ENCODE measurements at places on chromosomes 7 and 10.

DNA sequence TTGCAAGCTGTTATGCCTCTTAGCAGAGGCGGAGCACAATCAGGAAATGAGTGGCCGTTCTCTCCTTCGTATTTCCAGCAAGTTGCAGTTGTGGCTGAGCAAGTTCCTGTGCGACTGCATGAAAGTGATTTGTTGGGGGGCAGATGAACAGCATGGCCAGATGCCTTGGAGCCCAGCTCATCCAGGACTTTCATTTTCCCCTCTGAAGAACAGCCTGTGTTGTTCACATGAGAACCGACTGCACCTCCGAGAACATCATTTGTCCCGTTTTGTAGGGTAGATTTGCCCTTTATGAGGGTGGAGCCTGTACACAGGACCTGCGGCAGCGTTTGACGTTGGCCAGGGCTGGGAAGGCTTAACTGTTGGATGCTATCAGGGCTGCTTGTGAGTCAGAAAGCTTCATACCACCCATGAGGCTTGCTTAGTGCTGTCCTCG, 4.4 kb downstream of the BAG3 start:
- peak overlapping the region; percentile 100 for H3K27ac ChIP-seq
- H3K27me3 ChIP-seq: no peaks in the 10 kb centered on the region
- peak; percentile 95 for DNase-seq
- H3K4me3 ChIP-seq: peak overlapping the region; percentile 96

DNA sequence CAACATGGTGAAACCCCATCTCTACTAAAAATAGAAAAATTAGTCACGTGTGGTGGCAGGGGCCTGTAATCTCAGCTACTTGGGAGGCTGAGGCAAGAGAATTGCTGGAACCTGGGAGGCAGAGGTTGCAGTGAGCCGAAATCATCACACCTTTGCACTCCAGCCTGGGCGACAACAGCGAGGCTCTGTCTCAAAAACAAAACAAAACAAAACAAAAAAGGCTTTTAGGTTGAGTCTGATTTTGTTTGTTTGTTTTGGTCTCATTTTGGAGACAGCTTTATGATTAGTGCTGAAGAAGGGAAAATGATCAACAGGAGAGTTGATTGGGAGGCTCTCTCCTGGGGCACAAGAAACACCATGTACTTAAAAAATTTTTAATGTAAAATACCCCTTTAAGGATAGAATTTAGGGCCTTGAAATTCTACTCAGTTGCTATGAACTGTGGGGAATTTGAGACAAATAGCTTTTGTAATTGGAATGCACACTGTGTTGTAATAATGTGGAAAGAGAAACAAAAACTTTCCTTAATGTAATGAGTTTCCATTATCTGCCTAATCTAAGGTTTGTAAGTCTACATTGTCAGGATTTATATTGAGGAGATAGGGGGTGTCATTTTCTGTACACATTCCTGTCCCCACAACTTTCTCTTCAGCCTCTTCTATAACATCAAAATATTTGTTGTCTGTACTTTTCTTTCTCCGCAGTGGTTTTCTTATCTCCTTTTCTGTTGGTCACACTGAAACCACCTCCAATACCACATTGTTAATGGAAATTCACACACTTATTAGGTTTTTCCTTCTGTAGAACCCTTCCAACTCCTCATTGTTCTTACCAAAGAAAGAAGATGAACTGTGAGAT, 41.3 kb downstream of the ARID5B start:
- H3K27me3 ChIP-seq: no peaks in the 10 kb centered on the region
- H3K27ac ChIP-seq: peak overlapping the region; percentile 82
- no peak overlapping the region for H3K4me3 ChIP-seq
- DNase-seq: no peak
- H3K36me3 ChIP-seq: no peaks in the 10 kb centered on the region
- H3K4me1 ChIP-seq: no peaks in the 10 kb centered on the region

DNA sequence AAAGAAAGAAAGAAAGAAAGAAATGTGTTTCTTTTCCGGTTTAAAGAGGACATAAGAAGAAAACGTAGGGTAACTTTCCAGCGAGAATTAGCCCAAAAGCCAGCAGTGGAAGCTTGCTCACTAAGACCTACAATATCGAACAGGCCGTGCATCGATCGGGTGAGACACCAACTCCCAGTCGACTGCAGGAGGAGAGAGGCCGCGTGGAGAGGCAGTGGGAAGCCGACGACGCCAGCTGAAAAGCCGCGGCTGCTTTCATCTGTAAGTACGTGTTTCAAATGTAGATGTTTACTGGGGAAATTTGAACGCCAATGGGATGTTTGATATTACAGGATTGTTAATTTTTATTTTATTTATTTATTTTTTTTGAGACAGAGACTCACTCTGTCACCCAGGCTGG, 28.6 kb upstream of the GIMAP8 start:
- no peaks in the 10 kb centered on the region for H3K36me3 ChIP-seq
- DNase-seq: peak; percentile 54
- H3K27ac ChIP-seq: no peak overlapping the region
- peaks cover 4% of the 10 kb centered on the region for H3K4me1 ChIP-seq
- H3K4me3 ChIP-seq: no peak overlapping the region

DNA sequence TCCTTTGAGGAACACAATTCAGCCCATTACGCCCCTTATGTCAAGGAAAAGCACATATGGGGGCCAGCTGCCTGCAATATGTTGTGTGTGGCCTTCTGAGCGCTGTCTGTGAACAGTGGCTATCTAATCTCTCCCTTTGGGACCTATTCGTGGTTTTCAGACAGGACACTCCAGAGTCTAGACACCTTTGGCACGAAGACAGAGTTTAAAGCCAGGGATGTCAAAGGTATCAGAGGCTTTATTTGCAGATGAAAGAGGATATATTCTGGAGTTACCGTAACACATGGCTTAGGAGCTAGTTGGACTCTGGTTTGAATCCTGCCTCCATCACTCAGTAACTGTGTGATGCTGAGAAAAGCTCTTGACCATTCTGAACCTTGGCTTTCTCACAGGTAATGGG, 14.8 kb upstream of the EEPD1 start:
- no peak overlapping the region for H3K27ac ChIP-seq
- no peaks in the 10 kb centered on the region for H3K4me1 ChIP-seq
- no peaks in the 10 kb centered on the region for H3K27me3 ChIP-seq
- no peaks in the 10 kb centered on the region for H3K36me3 ChIP-seq
- DNase-seq: no peak

GRCh38 chr10:73876971-73877370, 2.6 kb upstream of the CAMK2G start:
- no peak for DNase-seq
- no peak overlapping the region for H3K4me3 ChIP-seq
- no peaks in the 10 kb centered on the region for H3K36me3 ChIP-seq

DNA sequence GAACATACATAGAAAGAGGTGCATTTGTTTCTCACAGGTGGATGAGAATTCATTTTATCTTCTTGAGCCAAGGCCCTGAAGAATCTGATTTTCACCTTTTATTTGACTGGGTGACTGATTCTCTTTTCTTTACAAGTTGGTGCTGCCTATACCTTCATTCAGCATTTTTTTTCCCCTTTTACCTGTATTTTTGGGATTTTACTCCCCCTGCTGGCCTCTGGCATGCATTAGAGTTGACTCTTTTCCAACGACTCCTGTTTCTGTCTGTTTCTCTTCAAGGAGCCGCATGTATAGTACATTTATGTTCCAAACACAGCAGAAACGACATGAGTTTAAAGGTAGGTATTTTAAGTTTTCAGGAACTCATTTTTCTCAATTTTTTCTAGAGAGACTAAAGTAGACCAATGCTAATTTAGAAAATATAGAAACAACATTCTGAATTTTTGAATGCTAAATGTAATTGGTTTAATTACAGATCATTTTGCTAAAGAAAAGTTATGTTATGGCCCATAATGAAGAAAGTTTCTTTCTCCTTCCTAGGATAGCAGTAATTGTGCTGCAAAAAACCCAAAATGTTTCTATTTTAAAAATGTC, 149.8 kb upstream of the HDAC9 start:
- no peaks in the 10 kb centered on the region for H3K27me3 ChIP-seq
- H3K4me3 ChIP-seq: no peak overlapping the region
- no peak for DNase-seq
- no peak overlapping the region for H3K27ac ChIP-seq
- no peaks in the 10 kb centered on the region for H3K36me3 ChIP-seq

DNA sequence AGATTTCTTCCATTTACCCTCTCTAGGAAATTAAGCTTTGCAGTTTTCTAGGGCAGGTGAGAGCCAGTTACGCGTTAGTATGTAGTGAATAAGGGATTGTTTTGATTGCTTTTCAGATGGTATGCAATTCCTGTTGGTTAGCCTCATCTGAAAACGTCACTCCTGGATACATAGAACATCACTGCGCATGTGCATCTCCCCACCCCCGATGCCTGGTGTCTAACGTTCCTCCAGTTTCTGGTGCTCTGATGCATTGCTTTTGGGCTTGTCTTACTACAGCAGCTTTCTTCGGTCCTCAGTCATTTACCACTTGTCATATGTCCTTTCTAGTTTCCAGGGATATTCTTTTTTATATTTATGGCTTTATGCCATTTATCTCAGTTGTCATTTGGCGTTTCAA, 22.5 kb downstream of the MLLT10 start:
- H3K36me3 ChIP-seq: no peaks in the 10 kb centered on the region
- no peak overlapping the region for H3K4me3 ChIP-seq
- H3K27me3 ChIP-seq: no peaks in the 10 kb centered on the region
- no peak for DNase-seq

- H3K4me3 ChIP-seq: no peak overlapping the region
- H3K4me1 ChIP-seq: no peaks in the 10 kb centered on the region
- H3K27me3 ChIP-seq: no peaks in the 10 kb centered on the region
- H3K27ac ChIP-seq: no peak overlapping the region
- peak; percentile 14 for DNase-seq
- no peaks in the 10 kb centered on the region for H3K36me3 ChIP-seq
Measured at GRCh38 chr7:140010194-140010895, 52.4 kb downstream of the PARP12 start.

GRCh38 chr7:109873296-109873695, 1217.6 kb upstream of the LRRN3 start:
- H3K27me3 ChIP-seq: no peaks in the 10 kb centered on the region
- no peak for DNase-seq
- H3K4me3 ChIP-seq: no peak overlapping the region
- H3K36me3 ChIP-seq: no peaks in the 10 kb centered on the region
- H3K27ac ChIP-seq: no peak overlapping the region

DNA sequence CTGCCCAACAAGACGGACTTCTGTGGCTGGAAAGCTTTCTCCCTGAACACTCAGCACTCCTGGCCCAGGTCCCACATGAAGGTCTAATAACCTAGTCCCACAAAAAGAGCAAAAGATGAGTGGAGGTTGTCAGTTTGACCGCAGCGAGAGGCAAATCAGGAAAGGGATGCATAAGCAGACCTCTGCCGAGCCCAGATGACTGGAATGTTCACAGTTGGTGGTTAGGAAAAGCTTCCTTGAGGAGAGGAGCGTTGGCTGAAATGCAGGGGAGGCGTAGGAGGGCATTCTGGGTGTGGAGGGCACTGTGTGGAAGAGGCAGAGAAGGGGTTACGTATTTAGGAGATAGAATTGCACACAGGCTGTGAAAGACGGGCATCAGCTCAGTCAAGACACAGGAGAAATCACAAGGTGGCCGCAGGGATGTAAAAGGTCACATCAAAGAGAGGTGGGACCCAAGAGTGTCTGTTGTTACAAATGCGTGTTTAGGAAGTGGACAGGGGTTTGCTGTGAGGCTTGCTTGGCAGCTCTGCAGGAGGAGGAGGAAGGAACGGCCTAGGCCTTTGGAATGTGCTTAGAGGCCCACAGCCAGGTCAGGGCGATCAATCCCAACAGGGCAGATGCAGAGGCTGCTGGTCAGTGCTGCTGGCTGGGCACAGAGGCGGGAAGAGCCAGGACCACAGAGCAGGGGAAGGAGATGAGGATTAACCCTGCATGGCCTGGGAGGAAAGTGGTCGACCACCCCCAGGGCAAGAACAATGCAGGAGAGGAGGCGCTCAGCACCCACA, 133.5 kb downstream of the VIPR2 start:
- H3K36me3 ChIP-seq: no peaks in the 10 kb centered on the region
- no peaks in the 10 kb centered on the region for H3K27me3 ChIP-seq
- peaks cover 52% of the 10 kb centered on the region for H3K4me1 ChIP-seq
- DNase-seq: peak; percentile 42

DNA sequence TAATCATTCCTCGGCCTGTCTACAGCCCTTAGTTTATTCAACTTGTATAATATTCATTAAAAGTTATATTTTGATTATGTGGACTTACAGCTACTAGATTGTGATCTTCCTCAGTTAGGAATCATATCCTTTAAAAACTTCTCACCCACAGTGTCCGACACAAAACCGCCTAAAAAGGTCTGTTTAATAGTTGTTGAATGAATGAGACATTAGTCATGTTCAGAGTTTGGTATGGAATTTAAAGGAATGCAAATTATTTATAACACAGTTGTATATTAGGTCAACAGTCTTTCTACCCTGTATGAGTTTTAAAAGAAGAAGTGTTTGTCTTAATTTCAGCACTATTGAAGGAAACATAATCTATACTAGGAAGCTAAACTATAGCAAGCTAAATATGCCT, 390.0 kb downstream of the ARL4A start:
- no peak overlapping the region for H3K4me3 ChIP-seq
- no peaks in the 10 kb centered on the region for H3K36me3 ChIP-seq
- H3K27ac ChIP-seq: no peak overlapping the region
- H3K27me3 ChIP-seq: no peaks in the 10 kb centered on the region
- H3K4me1 ChIP-seq: no peaks in the 10 kb centered on the region

DNA sequence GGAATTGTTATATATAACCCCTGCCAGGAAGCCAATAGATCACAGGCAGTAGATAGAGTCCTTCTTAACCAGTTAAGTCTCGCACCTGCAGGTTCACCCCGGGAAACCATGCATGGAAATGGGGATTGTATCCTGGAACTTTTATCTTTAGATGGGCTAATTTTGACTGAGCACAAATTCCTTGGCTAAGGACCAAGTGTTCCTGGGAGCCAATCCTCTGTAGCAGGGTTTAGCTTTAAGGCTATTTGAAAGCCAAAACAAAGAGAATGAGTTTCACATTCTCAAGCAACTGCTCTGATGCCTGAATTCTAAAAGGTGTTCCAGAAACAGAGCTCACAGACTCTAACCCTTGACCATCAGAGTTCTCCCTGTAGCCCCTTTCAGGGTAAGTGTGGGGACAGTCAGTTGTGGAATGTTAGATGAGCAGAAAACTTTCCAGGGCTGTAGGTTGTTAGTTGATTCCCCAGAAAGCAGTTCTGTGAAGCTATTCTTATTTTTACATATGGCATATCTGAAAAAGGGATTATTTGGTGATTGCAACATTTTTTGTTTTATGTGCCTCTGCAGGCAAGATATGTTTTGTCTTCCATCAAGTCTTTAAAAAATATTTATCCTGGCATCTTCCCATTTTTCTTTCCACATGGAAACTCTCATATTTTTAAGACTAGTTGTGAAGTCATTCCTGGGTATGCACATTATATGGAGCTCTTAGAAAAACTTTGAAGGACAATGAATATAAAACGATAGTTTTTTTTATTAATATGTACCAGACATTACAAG, 16.2 kb upstream of the NPVF start:
- peaks cover 33% of the 10 kb centered on the region for H3K4me1 ChIP-seq
- no peak for DNase-seq

GRCh38 chr7:101942603-101943210, 125.3 kb downstream of the CUX1 start:
- peak overlapping the region; percentile 87 for H3K27ac ChIP-seq
- H3K27me3 ChIP-seq: no peaks in the 10 kb centered on the region
- DNase-seq: peak; percentile 60
- no peaks in the 10 kb centered on the region for H3K36me3 ChIP-seq
- peaks cover 83% of the 10 kb centered on the region for H3K4me1 ChIP-seq
